ENCODE measurements at places on chromosomes 7 and 10. TPM values are rescaled to one million over a fixed set of nuclear protein-coding genes. Genes with fewer than 3 reads are reported as not detected.

- H3K27ac ChIP-seq: no peak overlapping the region
- DNase-seq: no peak
- peaks cover 29% of the 10 kb centered on the region for H3K27me3 ChIP-seq
- H3K4me3 ChIP-seq: no peak overlapping the region
- peaks cover 1% of the 10 kb centered on the region for H3K4me1 ChIP-seq
Measured at GRCh38 chr10:100333106-100333505, 3.1 kb upstream of the PKD2L1 start.

DNA sequence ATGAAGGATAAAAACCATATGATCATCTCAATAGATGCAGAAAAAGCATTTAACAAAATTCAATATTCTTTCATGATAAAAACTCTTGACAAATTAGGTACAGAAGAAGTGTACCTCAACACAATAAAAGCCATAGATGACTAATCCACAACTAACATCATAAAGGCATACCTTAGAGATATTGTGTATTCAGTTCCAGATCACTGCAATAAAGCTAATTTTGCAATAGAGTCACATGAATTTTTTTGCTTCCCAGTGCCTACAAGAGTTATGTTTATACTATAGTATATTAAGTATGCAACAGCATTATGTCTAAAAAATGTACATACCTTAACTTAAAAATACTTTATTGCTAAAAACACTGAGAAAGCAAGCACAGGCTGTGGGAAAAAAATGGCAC lies 18.9 kb upstream of the RNF32 start:
- H3K36me3 ChIP-seq: peaks cover 23% of the 10 kb centered on the region
- peaks cover 43% of the 10 kb centered on the region for H3K27me3 ChIP-seq
- no peak overlapping the region for H3K4me3 ChIP-seq
- H3K4me1 ChIP-seq: peaks cover 23% of the 10 kb centered on the region
- H3K27ac ChIP-seq: no peak overlapping the region

DNA sequence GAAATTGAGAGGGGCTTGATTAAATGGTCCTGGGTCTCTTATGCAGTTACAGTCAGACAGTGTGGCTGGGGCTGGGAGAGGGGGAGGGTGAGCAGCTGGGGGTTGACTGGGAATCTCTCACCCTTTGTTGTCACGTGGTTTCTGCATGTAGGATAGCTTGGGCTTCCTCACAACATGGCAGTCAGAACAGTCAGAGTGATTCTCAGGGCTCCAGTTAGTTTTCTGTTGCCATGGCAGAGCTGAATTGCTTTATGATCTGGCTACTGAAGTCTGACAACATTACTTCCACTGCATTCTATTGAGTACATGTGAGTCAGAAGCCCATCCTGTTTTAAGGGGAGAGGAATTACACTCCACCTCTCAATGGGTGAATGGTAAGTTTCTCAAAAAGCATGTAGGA lies 102.7 kb downstream of the WDR11 start:
- no peak overlapping the region for H3K4me3 ChIP-seq
- H3K27ac ChIP-seq: no peak overlapping the region
- peaks cover 3% of the 10 kb centered on the region for H3K4me1 ChIP-seq
- H3K36me3 ChIP-seq: no peaks in the 10 kb centered on the region
- peaks cover 28% of the 10 kb centered on the region for H3K27me3 ChIP-seq
- no peak for DNase-seq

GRID2IP gene
- total RNA-seq: 0.15 TPM

All from activated CD4-positive, alpha-beta memory T cell treated with anti-CD3 and anti-CD28 coated beads, Interleukin-2, amount 10 ng/mL, durations not matched to agents 7 days and 5 days (primary cell).